ENCODE measurements at places on chromosomes 16 and 17. TPM values are rescaled to one million over a fixed set of nuclear protein-coding genes. Genes with fewer than 3 reads are reported as not detected.
A peak's percentile ranks its signal among the peaks of the same experiment; 100 is the strongest.

FGF11 gene
- 56.8 TPM for total RNA-seq

ZNF764 gene
- 34.7 TPM for total RNA-seq

SLC16A6 gene
- total RNA-seq = 0.15 TPM

GRCh38 chr16:51538707-51539498 is 387.8 kb upstream of the SALL1 start:
- no peaks in the 10 kb centered on the region for H3K27me3 ChIP-seq
- no peaks in the 10 kb centered on the region for H3K36me3 ChIP-seq
- H3K27ac ChIP-seq = no peak overlapping the region
- peaks cover 6% of the 10 kb centered on the region for H3K4me1 ChIP-seq
- no peak for DNase-seq

DNA sequence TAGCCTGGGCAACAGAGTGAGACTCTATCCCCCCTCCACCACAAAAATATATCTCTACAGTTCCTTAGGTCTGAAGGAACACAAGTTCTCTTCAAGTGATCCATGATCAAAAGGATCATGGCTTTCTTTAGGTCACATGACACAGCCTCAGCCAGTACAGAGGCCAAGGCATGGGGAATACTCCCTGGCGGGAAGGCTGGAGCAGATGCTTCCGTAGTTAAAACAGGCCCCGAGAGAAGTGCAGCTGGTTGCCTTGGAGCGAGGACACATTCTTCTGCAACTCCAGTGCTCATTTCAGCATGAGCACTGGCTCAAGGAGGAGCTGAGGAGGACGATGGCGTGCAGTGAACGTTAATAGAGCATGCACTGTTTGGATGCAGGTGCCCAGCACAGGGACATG is 13.5 kb downstream of the CDIP1 start:
- no peak overlapping the region for H3K4me3 ChIP-seq
- no peak overlapping the region for H3K27ac ChIP-seq
- H3K4me1 ChIP-seq = peaks cover 11% of the 10 kb centered on the region
- no peaks in the 10 kb centered on the region for H3K27me3 ChIP-seq

- no peak overlapping the region for H3K27ac ChIP-seq
Observed at GRCh38 chr16:57276596-57276995, 7.9 kb downstream of the PLLP start.

GRCh38 chr17:2700030-2700490 is 11.5 kb downstream of the CLUH start:
- DNase-seq = no peak
- no peak overlapping the region for H3K4me3 ChIP-seq

GRCh38 chr17:66831383-66832210 is 3.3 kb upstream of the CACNG5 start:
- no peaks in the 10 kb centered on the region for H3K36me3 ChIP-seq
- peaks cover 34% of the 10 kb centered on the region for H3K27me3 ChIP-seq
- no peak for DNase-seq
- no peak overlapping the region for H3K4me3 ChIP-seq

DNA sequence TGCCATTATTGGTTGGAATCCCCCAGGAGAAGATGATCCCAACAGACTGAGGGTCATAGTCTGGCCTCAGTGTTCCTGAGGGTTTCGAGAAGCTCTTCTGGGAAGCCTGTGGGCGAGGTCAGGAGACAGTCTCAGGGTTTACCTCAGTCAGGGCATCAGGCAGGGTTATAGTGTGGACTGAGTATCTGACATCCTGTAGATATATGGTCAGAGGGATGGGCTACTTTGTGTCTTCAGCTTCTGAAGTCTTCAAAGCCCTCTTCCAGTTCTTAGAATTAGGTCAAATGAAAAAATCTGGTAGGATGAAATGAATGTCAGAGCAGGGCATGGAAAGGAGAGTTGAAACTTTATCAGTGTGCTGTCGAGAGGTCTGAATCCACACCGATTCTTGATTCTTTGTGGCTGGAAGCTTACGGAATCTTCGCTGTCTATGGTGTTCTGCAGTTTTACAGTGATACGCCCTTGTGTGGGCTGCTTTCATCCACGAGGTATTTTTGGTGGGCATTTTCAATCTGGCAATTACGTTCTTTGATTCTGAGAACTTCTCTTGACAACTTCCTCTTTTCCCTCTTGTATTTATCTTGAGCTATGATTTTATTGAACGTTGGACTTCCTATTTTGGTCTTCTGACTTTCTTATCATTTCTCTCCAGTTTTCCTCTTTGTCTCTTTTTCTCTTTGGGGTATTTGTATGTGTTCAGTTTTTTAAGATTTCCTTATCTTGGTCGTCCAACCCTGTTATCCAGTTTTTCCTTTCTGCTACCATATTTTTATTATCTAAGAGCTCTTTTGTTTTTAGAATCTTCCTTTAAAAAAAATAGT is 30.4 kb downstream of the BPTF start:
- no peak overlapping the region for H3K4me3 ChIP-seq
- no peak overlapping the region for H3K27ac ChIP-seq
- peaks cover 8% of the 10 kb centered on the region for H3K36me3 ChIP-seq
- H3K27me3 ChIP-seq = no peaks in the 10 kb centered on the region
- peaks cover 43% of the 10 kb centered on the region for H3K4me1 ChIP-seq

DNA sequence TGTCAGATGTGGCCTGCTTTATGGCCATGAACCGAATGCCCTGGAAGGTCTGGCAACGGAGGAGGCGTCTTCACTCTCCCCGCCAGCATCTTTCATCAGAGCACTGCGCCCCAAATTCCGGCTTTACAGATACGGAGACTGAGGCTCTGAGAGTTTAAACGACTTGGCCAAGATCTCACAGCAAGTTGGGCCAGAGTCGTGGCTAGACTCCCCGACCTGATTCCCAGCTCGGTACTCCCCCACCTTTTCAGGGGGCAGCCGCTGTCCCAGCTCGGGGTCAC is 1.7 kb downstream of the NGFR start:
- peaks cover 15% of the 10 kb centered on the region for H3K4me1 ChIP-seq
- no peak for DNase-seq
- no peaks in the 10 kb centered on the region for H3K36me3 ChIP-seq
- peak overlapping the region; percentile 43 for H3K4me3 ChIP-seq
- peaks cover 51% of the 10 kb centered on the region for H3K27me3 ChIP-seq
- H3K27ac ChIP-seq = no peak overlapping the region

DNA sequence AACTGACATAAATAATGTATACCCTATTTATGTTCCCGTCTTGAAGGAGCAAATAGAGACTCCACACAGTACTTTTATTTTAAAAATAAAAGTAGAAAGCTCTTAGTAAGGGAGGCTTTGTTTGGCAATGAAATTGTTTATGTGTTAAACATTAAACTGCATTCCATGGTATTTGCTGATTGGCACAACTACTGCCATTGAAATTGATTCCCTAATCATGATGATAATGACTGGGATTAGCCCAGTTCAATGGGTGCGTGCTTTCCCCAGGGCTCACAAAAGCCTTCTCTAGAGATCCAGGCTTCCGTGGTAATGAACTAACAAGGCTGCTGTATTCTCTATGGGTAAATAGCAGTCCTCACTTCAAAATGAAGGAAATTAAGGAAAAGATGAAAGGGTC is 67.5 kb downstream of the GPRC5B start:
- H3K27me3 ChIP-seq = no peaks in the 10 kb centered on the region
- DNase-seq = no peak
- H3K27ac ChIP-seq = no peak overlapping the region
- H3K36me3 ChIP-seq = no peaks in the 10 kb centered on the region
- no peak overlapping the region for H3K4me3 ChIP-seq

Data from cardiac muscle cell (in vitro differentiated cells and primary cell).